ENCODE measurements at places on chromosomes 3 and 15. TPM values are rescaled to one million over a fixed set of nuclear protein-coding genes. Genes with fewer than 3 reads are reported as not detected.

The GHRL gene
- polyA plus RNA-seq, result 0.12 TPM

The PATL2 gene
- 2.1 TPM for polyA plus RNA-seq

The DUOX1 gene
- 0.14 TPM for polyA plus RNA-seq

The TYRO3 gene
- polyA plus RNA-seq, result 2.7 TPM
